ENCODE measurements at places on chromosomes 4 and X.

- DNase-seq, result no peak
These were observed 11.7 kb upstream of the PTPN13 start for GRCh38 chr4:86582410-86582809.

DNA sequence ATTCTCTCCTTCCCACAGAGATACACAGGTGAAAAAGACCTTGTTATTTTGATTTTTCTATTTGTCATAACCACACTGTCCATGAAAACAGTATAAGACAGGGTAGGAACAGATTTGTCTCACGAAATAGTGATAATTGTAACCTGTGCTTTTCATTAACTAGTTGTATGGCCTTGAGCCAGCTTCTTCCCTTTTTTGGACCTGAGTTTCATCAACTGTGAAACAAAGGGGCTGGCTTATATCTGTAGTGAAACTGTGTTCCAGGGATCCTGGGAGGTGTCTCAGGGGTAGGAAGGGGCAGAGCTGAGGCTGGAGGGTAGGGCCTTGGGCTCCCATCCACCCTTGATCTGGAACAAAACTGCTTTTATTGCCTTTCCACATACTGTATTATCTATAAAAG is 50.9 kb downstream of the MED28 start:
- DNase-seq, result no peak

- no peak for DNase-seq
These were observed 5.3 kb upstream of the PROM1 start for GRCh38 chr4:16089156-16089555.

DNA sequence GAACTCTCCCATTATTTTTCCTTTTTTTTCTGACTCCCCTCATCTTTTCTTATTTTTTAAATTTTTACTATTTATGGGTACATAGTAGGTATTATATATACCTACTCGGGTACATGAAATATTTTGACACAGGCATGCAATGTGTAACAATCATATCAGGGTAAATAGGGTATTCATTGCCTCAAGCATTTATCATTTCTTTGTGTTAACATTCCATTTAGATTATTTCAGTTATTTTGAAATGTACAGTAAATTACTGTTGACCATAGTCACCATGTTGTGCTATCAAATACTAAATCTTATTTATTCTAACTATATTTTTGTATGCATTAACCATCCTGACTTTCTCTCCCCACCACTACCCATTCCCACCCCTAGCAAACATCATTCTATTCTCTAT is 33.8 kb upstream of the SLIT2 start:
- DNase-seq, result no peak

GRCh38 chrX:68196939-68197791 is 236.1 kb downstream of the OPHN1 start:
- no peak for DNase-seq

- no peak for DNase-seq
These were observed 18.3 kb upstream of the RPS6KA3 start for GRCh38 chrX:20284992-20285391.

- no peak for DNase-seq
These were observed 4.3 kb downstream of the SLC9A7 start for GRCh38 chrX:46754586-46755061.

- DNase-seq, result no peak
These were observed 14.2 kb upstream of the HERC5 start for GRCh38 chr4:88442689-88443191.

DNA sequence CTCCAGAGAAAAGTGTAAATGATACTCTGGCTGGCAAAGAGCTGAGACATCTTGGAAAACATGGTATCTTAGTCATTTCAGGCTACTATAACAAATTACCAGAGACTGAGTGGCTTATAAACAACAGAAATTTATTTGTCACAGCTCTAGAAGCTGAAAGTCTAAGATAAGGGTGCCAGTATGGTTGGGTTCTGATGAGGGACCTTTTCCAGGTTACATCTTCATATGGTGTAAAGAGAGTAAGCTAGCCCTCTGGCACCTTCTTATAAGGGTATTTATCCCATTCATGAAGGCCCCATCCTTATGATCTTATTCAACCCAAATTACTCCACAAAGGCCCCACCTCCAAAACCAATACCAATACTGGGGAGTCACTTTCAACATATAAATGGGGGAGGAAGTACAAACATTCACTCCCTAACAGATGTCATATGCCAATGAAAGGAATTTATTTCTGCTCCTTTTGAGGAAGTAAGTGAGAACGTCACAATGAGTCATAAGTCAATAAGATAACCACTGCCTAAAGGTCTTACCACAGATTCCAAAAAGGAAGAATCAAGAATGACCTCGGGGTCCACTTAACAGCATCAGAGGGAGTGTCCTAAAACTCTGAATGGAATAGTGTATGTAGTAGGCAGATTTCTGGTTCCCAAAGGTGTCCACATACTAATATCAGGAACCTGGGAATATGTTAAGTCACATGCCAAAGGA is 246.6 kb downstream of the OPHN1 start:
- no peak for DNase-seq

GRCh38 chrX:120512222-120512621 is 43.1 kb upstream of the LAMP2 start:
- no peak for DNase-seq

GRCh38 chrX:55099162-55099561 is 10.3 kb downstream of the PAGE2 start:
- no peak for DNase-seq

- DNase-seq, result no peak
These were observed 25.1 kb upstream of the JAKMIP1 start for GRCh38 chr4:6225469-6225868.

GRCh38 chr4:140869446-140869845 is 113.3 kb upstream of the TBC1D9 start:
- no peak for DNase-seq

- DNase-seq, result no peak
These were observed 129.3 kb upstream of the FAM241A start for GRCh38 chr4:112015960-112016359.

GRCh38 chrX:22800360-22800759 is 199.4 kb upstream of the DDX53 start:
- no peak for DNase-seq

DNA sequence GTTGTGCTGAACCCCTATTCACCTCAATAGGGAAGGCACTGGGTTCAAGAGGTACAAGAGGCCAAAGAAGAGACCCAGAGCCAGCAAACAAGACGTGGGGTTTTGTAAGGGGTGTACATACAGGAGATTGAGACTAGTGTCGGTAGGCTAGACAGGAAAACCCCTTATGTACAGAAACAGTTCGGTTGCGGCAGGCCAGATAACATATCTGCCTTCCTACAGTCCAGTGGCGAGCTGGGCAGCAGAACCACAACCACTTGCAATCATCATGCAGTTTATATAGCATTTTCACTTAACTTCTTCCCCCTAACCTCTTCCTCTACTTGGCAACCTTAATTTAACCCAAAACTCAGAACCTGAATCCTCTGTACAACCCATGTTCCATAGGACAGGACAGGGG is 422.2 kb downstream of the PDHA2 start:
- no peak for DNase-seq

DNA sequence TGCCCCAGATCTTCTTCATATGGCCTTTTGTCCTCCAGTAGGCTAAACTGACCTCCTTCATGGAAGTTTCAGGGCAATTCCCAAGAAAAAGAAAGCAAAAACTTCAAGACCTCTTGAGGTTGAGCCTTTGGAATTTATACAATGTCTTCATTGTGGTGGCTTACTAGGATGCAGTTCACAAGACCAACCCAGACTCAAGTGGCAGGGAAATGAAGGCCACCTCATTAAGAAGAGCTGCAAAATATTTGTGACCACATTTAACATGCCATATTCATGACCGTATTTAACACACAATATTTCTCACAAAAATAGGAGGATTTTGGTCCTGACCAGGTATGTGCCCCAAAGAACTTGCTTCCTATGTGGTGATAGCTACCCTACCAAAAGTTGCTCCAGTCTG is 605.5 kb upstream of the PITX2 start:
- no peak for DNase-seq

GRCh38 chr4:76523593-76523992 is 88.6 kb downstream of the SHROOM3 start:
- DNase-seq, result no peak

- DNase-seq, result no peak
These were observed 460.5 kb upstream of the CNKSR2 start for GRCh38 chrX:20913760-20914159.

- DNase-seq, result no peak
These were observed 33.1 kb downstream of the FTHL17 start for GRCh38 chrX:31038575-31039326.

DNA sequence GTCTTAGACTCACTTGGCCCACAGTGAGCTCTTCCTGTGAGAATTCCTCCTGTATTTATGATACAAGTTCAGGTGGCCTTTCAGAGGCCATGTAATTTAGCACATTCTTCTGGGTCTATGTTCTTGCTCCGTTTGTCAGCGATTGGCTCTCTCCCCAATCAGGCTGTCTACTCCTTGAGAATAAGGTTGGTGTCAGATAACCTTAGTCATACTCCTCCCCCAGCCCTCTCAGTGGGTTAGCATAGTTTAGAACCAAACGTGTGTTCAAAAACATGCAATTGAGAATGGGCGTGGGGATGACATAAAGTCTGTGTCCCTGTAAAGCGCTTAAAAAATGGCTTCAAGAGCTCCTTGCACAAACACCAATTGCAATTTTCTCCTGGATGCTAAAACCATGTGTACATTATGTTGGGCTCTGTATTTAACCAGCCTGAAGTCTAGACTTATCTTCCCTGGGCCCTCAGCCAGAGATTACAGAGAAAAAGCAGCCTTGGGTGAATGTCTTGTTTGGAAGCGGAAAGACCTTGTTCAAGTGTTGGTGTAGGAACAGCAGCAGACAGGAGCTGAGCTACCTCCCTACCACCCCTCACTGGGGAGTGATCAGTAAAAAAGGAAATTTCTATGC is 9.9 kb upstream of the CT47C1 start:
- no peak for DNase-seq

- DNase-seq, result no peak
These were observed 56.4 kb upstream of the NWD2 start for GRCh38 chr4:37188100-37188499.

GRCh38 chr4:152585023-152585441 is 49.1 kb upstream of the FBXW7 start:
- no peak for DNase-seq

DNA sequence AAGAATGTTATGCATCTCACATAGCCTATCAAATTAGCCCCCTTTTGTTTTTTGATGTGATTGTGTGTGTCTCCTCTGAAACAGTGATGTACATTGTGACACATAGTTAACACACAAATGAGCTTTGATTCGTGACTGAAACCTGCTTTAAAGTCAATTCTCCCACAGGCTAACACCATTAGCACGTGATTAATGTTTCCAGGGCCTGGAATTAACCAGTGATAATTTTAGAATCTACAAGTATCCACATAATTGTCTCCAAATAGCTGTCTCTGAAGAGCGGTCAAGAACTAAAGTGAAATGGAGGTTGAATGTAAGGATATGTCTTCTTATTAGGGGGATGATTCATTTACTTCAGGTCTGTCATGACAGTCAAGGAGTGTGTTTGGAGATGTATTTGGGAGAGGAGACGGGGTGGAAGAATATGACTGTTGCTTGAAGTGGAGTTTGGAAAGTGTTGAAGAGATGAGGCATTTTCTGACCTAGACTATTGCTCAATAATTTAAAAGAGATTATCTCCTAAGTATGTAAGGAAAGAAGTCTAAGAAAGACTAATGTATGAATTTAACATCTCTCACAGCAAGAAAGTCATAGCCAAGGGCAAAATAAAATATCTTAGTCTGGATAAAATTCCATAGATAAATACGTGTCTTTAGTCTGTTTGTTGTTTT is 13.7 kb upstream of the RASGEF1B start:
- no peak for DNase-seq

DNA sequence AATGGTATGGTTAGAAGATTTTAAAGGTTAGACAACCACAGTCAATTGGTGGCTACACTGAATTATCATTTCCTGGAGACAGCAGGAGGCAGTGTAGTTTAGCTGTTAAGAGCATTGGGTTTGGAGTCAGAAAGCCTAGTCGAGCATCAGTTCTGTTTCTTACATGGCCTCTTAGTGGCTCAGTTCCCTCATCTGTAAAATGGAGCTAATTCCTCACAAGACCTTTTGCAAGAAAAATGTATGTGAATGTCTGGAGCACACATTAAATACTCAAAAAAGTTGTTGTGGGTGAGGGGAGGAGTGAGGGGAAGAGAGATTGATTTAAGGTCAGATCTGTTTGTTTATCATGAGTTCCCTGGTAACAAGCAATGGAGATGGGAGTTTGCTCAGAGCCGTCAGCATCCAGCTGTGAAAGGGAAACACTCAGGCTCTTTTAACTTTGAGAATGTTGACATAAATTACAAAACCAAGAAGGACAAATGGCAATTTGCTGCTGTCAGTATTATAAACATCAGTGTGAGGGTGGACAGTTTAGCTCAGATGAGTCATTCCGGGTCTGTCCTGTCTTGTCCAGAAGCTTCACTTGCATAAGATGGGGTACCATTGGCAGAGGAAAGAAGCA is 98.2 kb upstream of the PGRMC2 start:
- no peak for DNase-seq

DNA sequence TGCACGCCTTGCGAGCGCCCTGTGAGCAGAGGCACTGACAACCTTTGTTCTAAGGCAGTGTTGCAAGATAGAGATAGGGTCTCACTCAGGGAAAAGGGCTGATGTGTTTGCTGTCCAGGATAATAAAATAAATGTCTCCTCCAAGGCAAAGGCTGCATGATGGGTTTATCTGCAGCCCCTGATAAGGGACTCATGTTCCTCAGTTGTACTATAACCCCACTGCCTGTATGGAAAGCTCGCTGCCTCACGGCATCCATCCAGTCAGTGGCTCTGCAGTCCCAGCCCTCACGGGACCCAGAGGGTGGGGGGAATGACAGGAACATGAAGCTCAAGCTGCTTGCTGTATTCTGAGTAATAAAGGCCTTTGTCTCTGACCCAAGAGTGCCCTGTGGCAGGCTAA is 22.6 kb downstream of the BCLAF3 start:
- no peak for DNase-seq

DNA sequence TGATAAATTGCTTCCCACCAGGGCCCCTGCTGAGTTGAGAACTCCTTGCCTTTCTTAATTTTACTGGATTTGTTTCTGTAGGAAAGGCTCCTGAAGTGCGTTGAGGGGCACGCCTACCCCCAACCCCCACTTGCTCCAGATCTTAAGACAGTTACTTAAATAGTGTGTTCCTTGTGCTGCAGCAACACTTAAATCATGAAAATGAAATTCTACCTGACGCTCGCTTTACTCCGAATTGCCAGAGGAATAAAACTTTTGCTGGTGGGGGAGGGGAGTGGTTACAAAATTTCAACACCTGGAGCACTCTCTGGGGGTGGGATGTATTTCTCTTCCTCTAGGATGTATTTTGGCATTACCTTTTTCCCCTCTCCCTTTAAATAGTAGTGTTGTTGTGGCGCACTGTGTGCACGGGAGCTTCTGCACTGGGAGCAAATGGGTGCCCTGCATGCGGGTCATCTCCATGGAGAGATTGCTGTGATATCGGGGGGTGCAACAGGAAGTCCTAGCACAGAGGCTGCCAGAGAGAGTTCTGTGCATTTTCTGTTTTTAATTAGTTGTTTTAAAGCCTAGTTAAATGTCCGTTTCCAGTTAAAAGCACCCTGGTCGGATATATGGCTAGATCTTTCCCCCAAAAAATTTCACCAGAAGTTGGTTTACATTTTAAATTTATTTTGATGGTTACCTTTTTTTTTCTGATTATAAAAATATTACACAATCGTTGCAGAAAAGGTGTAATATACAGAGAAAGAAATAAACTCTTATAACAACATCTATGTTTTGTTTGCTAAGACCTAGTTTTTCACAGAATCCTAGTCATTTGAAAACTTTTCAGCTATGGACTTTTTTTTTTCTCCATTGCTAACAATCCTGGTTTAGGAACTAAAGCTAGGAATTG is 207.7 kb downstream of the SOWAHB start:
- no peak for DNase-seq

GRCh38 chr4:1294424-1294823 is 4.7 kb downstream of the MAEA start:
- no peak for DNase-seq

- no peak for DNase-seq
These were observed 79.4 kb downstream of the RLIM start for GRCh38 chrX:74535086-74535407.

All from effector memory CD4-positive, alpha-beta T cell (primary cell).